ENCODE measurements at places on chromosomes 12 and 14.

GRCh38 chr14:77559381-77559780 lies 57.1 kb downstream of the SPTLC2 start:
- no peak for DNase-seq

GRCh38 chr14:67385120-67385519 lies 25.0 kb downstream of the EIF2S1 start:
- no peak for DNase-seq

GRCh38 chr12:50220363-50220995 lies 53.3 kb upstream of the CERS5 start:
- no peak for DNase-seq

- no peak for DNase-seq
These were observed 138.4 kb upstream of the PELI2 start for GRCh38 chr14:55979781-55980180.

DNA sequence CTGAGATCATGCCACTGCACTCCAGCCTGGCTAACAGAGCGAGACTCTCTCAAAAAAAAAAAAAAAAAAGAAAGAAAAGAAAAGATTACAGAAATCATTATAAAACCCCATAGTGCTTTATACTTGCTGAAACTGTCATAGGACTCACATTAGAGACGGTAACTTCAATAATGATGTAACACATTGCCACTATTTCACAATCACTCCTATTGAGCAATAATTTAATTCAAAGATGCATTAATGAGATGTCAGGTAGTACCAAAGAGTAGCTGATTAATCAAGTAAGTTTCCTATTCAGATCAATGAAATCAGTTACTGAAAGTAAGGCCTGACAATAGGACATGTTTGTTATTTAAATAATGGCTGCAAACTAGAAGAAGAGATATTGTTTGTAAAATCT lies 751.5 kb upstream of the ALG10B start:
- no peak for DNase-seq
